Epithelial cell of proximal tubule (primary cell): ENCODE measurements at places on chromosomes 5 and 9.

DNA sequence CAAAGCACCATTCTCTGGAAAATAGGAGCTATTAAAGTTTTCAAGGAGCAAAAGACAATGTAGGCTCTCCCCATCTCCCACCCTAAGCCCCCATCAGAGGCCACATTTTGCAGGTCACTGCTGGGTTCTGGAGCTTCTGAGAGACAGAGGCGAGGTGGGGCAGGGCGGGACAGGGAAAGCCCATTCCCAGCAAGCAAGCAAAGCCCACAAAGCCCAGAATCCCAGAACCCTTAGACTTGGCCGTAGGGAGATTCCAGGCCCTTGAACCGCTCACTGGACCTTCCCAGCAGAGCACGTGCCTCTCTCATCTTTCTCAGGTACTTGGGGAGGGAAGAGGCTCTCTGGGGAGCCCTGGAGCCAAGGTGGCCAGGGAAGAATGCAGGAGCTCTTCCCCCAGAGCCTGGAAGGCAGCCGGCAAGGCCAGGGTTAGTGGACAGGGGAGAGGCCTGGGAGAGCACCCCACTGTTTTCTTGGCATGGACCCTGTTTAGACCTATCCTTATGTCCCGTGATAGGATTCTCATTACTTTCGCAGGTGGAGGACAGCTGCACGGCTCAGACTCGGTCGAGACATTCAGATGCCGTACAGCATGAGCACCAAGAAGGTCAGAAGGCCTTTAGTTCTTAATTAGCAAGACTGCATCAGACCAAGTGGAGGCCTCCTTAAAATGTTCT, 52.4 kb downstream of the ZNF354C start:
- DNase-seq: no peak

GRCh38 chr5:154260224-154260927, 69.8 kb downstream of the GALNT10 start:
- DNase-seq: no peak

DNA sequence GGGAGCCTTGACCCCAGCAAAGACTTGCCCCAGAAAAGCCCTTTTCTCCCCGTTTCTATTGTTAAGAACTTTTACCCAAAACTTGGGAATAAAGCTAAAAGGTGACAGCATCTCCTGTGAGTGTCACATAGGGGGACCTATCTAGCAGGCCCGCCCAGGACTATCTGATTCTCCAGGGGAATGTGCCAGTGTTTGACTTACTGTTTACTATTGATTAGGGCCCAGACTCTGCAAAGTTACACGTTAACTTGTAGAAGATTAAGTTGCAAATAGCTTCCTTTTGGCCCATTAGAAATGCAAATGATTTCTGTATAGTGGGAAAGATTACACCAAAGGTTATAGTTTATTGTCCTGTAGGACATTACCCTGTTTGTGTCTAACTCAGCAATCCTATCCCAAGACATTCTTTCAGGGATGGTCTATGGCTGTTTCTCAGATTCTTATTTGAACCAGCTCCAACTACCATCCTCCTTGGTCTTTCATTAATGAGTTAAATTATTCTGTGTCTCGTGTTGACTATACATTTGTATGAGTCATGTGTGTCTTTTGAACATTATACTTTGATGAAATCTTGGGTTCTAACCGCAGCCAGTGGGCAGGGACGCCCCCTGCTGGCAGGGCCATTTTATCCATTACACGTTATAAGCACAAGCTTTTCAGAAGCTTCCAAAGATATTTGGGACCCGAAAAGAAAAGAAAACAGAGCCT, 60.7 kb downstream of the HRH2 start:
- DNase-seq: no peak

GRCh38 chr9:19967888-19968459, 179.1 kb upstream of the SLC24A2 start:
- no peak for DNase-seq

- DNase-seq: no peak
Measured at GRCh38 chr5:172554562-172554961, 86.5 kb upstream of the NEURL1B start.

- no peak for DNase-seq
Measured at GRCh38 chr9:101399643-101399970, 956 bp downstream of the ZNF189 start.

GRCh38 chr9:33187519-33188218, 20.5 kb upstream of the B4GALT1 start:
- no peak for DNase-seq

DNA sequence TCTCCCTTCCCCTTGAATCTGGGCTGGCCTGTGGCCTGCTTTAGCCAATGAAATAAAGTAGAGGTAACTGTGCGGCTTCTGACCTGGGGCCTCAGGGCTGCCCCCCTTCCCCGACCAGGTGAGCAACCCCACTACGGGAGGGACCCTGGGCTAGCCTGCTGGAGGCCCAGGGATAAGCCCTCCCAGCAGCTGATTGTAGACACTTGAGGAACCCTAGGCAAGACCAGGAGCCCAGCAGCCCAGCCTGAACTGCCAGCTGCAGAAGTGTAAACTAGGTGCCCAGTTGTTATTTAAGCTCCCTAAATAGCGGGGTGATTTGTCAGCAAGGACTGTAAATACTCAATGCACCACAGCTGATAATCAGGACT, 41.3 kb downstream of the RAPGEF1 start:
- DNase-seq: no peak

GRCh38 chr5:63613442-63613841, 348.8 kb downstream of the HTR1A start:
- no peak for DNase-seq

GRCh38 chr9:87592554-87593358, 95.1 kb downstream of the DAPK1 start:
- DNase-seq: no peak

- no peak for DNase-seq
Measured at GRCh38 chr5:102651466-102651865, 103.6 kb upstream of the PAM start.
